ENCODE measurements at places on chromosomes 6 and 20.

- no peak for DNase-seq
Measured at GRCh38 chr20:21522481-21523280, 8.8 kb upstream of the NKX2-2 start.

GRCh38 chr6:132511831-132512220 is 1.1 kb downstream of the STX7 start:
- no peak for DNase-seq

- DNase-seq: no peak
Measured at GRCh38 chr6:13272131-13273046, 55.9 kb downstream of the TBC1D7 start.

- DNase-seq: no peak
Measured at GRCh38 chr6:25377664-25378063, 98.5 kb downstream of the CARMIL1 start.

DNA sequence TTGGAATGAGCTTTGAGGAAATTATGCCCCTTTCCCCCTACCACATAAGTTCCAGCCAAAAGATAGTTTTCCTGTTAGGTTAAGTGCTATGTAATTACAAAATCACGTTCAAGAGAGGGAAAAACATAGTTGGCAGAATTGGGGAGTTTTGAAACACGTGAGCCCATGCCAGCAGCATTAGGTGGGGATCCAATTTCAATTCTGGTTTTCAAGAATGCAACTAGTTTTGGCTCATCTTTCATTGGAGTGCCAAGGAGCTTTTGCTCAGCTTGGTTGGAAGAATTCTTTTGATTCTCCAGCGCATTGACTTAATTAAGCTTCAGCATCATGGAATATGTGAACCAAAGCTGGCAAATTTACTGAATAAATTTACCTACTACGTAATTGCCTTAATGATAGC is 95.9 kb downstream of the SAMD5 start:
- no peak for DNase-seq

- DNase-seq: no peak
Measured at GRCh38 chr20:14764511-14765369, 427.3 kb upstream of the FLRT3 start.

DNA sequence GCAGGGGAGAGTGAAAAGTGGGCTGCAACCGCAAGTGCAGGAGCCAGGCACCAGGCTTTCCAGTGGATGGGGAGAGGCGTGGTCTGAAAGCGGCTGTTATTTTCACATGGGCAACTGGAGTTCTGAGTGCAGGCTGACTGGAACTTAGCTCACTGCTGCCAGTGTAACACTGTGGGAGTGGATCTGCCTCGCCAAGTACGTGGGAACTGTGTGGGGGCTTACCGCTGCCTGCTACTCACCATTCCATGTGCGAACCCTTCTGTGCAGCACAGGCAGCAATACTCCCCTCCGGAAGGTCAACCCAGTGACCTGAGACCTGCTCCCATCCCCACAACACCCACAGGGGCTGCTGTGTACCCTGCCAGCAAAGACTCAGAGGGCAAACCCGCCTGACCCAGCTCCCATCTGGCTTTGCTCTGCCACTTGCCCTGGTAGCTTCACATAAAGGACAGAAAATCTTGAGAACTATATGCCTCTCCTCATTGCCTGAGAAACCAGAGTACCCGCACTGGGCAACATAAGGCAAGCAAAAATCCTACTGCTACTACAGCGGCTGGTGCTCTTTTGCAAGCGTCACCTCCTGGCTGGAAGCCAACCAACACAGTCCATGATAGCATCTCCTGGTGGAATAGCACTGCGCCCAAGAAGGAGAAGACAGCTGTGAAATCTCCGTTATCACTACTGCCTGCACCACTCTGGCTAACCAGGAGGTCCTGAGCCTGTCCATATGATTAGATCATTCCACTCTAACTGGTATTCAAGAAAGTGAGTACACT is 54.4 kb upstream of the SIRPG start:
- no peak for DNase-seq

DNA sequence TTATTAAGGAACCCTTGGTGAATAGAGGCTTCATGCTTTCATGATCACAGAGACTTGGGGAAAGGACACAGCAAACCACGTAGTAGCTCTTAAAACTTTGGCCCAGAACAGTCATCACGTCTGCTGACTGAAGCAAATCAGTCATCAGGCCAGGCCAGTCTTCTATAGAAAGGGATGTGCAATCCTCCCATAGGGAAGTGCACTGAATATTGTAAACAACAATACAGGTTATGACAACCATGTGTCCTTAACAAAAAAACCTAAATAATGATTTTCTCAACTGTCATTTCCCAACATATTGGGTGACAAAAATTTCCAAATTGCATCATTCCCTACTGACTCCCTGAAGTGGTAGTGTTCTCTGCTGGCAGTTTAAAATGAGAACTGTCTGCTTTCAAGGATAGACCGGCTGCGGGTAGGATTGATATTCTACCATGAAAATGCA is 388.2 kb upstream of the CITED2 start:
- DNase-seq: peak; percentile 45

- no peak for DNase-seq
Measured at GRCh38 chr6:150800674-150801314, 64.7 kb upstream of the MTHFD1L start.

DNA sequence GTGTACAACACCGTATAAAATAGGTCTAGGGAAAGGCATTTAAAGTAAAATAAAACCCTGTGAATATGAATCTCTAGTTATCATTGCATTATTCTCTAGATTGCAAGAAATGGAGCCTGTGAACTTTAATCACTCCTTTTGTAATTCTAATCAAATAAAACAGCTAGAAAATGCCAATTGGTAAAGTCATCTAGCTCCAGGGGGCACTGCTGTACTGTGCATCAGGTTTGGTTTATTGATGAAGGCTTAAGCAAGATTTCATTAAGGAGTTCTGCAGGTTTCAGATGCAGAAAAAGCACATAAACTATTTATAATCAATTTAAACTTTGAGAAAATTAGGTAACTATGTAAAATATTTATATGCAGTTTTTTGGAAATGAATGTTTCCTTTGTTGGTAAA is 645.0 kb downstream of the PHF3 start:
- peak; percentile 8 for DNase-seq

GRCh38 chr6:131250122-131250521 is 114.9 kb downstream of the AKAP7 start:
- DNase-seq: peak; percentile 45

GRCh38 chr6:38783443-38784228 is 68.5 kb downstream of the DNAH8 start:
- no peak for DNase-seq

- no peak for DNase-seq
Measured at GRCh38 chr6:25649611-25650010, 2.4 kb upstream of the SCGN start.

DNA sequence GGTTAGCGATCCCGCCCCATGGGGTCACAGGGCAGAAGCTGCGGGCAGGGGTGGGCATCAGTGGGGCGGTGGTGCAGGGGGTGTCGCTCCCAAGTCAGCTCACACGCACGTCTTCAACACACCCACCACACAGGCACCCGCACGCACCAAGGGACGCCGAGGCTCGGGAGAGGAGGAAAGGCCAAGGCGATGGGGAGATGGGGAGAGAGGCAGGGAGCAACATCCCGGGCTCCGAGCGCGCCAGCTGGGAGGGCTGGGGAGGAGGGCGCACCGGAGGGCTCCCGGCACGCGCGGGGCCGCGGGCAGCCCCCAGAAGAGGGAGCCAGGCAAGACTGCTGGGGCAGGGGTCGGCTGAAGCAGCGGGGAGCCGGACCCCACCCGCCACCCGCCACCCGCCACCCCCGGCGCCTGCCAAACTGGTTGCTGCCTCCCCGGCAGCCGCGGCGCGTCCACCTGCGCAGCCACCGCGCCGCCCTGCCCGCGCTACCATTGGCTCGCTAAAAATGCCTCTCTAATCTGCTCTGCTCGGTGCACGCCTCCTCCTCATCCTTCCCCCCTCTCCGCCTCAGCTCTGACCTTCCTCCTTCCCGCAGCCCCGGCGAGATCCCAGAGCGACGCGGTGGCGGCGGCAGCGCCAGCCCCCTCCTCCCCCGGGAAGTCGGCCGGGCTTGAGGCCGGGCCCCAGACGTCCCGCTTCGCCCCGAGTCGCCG is at the start of gene PACSIN1:
PACSIN1 (plus strand) TSS at position 546 of the 711 bp plus-strand sequence. CDS start 60,230 bp downstream, outside the sequence.
- peak; percentile 87 for DNase-seq

DNA sequence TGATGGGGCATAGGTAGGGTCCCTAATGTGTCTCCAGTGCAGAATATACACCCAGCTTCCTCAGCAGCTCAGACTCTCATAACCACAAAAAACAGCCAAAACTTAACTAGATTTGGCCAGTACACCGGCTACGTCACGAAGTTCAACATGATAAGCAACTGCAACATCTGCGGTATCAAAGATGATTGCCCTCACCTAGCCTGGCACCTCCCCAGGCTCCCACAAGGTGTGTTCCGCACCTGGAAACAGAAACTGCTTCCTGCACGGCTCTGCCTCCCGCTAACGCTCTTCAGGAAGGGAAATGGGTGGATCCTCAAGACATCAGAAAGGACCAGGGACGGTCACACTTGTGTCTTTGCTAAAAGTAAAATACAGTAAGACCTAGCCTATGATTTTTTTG is 9.5 kb downstream of the TXNDC5 start:
- DNase-seq: no peak
